Islet precursor cell (in vitro differentiated cells): ENCODE measurements at places on chromosomes 3 and 15.
A peak's percentile ranks its signal among the peaks of the same experiment; 100 is the strongest.

DNA sequence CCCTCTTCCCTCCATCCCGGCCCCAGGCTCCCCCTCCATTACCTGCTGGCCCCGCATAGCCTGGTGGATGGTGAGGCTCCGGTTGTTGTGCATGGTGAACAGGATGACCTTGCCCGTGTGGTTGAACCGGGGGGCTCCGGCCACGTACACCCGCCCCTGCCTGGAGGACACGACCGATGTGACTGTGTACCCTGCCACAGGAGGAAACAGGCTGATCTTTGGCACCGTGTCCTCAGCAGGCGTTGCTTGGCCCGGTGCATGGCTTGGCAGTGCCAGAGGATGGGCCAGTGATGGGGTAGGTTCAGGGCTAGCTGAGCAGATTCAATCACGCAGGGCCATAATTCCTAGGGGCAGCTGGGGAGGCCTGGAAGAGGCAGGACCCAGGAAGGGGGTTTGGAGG lies 58.1 kb downstream of the FEM1B start:
- DNase-seq: no peak

- no peak for DNase-seq
Observed at GRCh38 chr15:56844892-56845291, 73.6 kb upstream of the TCF12 start.

GRCh38 chr3:183085634-183086390 lies 13.5 kb downstream of the MCCC1 start:
- no peak for DNase-seq

DNA sequence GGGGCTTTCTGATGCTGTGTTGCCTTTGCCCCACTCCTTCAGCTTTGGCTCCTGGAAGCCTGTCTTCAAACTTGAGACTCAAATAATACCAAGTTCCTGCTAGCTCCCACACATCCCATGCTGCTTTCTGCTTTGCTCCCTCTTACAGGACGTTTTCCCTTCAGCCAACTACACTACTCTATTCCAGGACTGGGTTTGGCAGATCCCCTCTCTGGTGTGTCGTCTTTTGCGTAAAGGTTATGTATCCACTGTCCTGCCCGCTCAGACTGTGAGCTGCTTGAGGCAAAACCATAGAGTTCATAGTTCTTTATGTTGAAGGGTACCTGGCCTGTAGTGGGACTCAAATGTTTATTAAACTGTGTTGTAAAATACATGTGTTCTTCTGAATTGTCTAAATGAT lies 25.4 kb downstream of the PPP2R3A start:
- DNase-seq: no peak

- no peak for DNase-seq
Observed at GRCh38 chr3:128439226-128439625, 27.5 kb downstream of the DNAJB8 start.

GRCh38 chr3:118943597-118943996 lies 91.0 kb downstream of the IGSF11 start:
- DNase-seq: no peak

DNA sequence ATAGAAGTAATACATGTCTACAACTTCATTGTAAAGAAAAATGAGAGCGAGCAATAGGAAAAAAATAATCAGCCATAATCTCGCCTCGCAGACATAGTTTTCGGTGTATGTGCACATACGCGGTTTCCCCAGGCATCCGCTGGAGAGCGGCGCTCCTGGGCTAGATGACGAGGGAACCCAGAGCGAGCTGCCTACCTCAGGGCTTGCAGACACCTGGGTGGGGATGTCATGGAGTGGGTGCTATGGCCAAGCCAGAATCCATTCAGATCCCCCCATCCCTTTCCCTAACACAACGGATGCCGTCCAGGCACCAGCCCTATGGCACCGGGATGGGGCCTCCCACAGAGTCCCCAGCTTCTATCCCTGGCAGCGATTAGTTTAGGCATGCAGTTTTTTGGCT lies 4.5 kb upstream of the CFAP100 start:
- DNase-seq: no peak

DNA sequence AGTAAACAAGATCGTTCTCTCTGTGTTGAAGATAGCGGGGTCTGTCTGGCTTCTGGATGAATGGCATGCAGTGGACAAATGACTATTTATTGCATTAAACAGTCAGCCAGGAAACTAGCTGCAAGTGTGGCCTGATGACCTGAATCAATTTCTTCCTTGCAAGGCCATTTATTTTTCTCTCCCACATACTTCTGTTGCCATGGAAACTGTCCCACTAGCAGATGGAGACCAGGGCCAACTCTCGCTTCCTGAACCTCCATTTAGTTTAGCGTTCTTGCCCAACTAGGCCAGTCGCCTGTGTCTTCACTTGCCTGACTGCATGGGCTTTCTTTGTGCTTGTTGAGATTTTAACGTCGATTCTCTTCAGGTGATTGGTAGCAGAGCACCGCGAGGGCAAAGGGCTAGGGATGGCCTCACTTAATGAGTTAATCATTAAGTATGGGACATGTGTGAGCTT lies 27.6 kb downstream of the LMCD1 start:
- DNase-seq: no peak

DNA sequence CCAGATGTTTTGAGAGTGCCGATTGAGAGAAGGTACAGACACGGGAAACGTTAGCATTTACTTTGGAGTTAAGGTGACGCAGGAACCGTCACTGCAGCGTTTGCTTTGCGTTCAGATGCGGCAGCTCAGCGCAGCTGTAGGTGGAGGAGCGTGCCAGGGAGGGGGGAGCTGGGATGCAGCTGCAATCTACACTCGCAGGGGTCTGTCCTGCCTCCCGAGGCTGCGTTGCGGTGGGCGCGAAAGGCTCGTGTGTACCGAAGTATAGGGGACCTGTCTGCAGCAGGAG lies 425 bp upstream of the FYTTD1 start:
- DNase-seq: no peak

GRCh38 chr3:63192248-63192647 lies 85.9 kb upstream of the SYNPR start:
- no peak for DNase-seq

GRCh38 chr15:68418611-68419161 lies 13.3 kb downstream of the ITGA11 start:
- DNase-seq: peak; percentile 42

- DNase-seq: peak; percentile 95
Observed at GRCh38 chr15:73633991-73634495, 854 bp upstream of the NPTN start.

DNA sequence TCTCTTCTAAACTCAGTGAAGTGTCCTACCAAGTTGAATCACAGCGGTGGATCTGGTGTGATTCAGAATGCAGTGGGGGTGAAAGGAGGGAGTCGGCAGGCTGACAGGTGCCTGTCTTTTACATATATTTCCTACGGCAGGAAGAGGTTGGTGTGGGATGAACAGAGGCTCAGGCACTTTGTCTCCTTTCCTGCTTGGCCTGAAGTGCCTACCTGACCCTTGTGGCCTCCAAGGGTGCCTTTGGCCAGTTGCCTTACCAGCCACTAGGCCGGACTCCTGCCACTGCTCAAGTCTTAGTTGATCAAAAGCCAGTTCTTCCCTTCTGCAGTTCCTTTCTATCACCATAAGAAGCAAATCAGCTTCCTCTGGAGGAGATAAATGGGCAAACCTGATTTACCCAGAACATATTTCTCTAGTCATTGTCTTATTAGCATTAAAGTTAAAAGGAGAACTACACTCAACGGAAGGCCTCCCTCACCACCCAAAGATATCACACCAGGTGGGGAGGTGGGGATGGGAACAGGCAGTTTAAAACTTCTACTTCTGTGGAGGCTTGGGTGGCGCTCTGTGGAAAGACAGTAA lies 52.1 kb downstream of the CRTC3 start:
- no peak for DNase-seq

GRCh38 chr3:111589303-111590142 lies 5.6 kb downstream of the ZBED2 start:
- DNase-seq: no peak

DNA sequence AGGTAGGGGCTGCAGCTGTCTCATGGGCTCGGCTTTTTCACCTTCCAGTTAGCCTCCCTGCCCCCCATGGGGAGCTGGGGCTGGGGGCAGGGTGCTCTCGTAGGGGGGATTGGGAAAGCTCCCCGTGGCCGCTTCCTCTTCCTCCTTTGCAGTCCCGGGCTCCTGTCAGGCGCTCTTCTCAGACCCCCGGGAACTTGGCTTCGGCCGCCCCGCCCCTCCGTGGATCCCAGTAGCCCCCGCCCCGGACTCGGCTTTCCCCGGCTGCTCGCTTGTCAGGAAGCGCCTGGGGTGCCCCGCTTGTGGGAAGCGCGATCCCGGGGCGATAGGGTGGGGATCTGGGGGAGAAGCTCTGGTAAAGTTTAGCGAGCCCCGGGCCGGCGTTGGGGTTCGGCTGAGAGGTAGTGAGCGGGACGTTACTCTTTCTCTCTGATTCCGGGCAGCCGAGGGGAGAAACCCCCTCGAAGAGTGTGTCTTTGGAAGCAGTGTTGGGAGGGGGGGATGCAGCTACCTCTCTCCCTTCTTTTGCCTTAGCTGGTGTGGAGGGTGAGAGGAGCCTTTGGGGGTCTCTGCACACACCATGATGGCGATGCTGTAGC lies 611 bp downstream of the PIAS1 start:
- DNase-seq: peak; percentile 92

GRCh38 chr15:90351479-90352106 lies 491 bp upstream of the ZNF774 start:
- DNase-seq: no peak

DNA sequence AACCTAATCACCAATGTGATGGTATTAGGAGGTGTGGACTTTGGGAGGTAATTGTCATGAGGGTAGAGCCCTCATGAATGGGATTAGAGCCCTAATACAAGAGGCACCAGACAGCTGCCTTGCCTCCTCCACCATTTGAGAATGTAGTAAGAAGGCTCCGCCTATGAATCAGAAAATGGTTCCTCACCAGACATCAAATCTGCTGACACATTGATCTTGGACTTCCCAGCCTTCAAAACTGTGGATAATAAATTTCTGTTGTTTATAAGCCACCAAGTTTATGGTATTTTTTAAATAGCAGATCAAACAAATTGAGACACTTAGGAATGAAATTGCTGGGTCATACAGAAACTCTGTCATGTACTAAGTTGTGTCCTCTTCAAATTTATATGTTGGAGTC lies 56.8 kb upstream of the COL6A5 start:
- DNase-seq: no peak

GRCh38 chr15:73965758-73966113 lies 26.4 kb downstream of the STOML1 start:
- DNase-seq: peak; percentile 18

- no peak for DNase-seq
Observed at GRCh38 chr15:22850055-22850454, 11.6 kb downstream of the NIPA2 start.

GRCh38 chr15:72192416-72192815 lies 5.2 kb downstream of the GRAMD2A start:
- peak; percentile 3 for DNase-seq

DNA sequence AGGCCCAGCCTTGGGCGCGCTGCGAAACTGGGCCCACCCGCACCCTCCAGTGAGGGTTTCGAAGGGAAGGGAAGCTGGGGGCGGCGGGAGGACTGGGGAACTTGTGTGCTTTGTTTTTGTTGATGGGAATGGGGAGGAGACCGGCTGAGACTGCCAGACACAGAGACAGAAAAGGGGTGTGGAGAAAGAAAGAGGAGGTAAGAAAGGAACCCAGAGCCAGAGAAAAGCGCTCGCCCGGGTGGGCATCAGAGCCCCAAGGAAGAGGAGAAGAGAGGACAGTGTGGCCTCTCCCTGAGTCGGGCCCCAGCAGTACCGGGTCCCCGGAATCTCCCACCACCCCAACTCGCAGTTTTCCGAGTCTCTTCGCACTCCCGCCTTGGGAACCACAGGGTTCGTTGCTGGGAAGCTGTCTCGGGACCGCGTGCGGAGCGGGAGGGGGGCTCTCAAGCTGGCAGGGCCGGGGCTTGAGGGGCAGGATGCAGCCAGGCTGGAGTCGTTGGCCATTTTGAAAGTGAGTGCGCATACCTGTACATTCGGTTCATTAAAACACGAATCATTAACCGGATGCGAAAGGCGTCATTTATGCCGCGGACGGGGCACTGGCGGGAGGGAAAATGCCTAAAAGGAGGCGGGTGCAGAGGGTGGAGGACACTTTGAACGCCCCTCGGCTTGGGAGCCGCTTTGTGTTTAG lies 3.1 kb downstream of the SKOR1 start:
- no peak for DNase-seq

DNA sequence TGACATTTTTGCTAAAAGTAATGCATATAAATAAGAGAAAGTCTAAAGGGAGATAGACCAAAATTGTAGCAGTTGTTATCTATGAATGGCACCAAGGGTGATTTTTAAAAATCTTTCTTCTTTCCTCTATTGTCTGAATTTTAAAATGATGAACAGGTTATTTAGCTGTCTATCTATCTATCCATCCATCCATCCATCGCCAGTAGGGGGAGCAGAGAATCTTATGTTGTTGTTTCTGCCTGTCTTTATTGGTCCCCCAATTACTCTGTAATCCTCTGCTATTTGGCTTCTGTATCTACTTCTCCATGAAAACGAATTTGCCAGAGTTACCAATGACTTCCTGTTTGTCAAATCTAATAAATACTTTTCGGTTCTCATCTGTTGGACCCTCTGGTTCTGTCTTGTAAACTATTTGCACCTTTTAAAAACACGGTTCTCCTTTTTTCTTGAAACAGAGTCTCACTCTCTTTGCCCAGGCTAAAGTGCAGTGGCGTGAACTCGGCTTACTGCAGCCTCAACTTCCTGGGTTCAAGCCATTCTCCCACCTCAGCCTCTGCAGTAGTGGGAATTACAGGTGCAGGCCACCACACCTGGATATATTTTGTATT lies 86.0 kb downstream of the ECT2 start:
- DNase-seq: peak; percentile 59

GRCh38 chr3:107315141-107315540 lies 62.1 kb upstream of the CCDC54 start:
- no peak for DNase-seq

DNA sequence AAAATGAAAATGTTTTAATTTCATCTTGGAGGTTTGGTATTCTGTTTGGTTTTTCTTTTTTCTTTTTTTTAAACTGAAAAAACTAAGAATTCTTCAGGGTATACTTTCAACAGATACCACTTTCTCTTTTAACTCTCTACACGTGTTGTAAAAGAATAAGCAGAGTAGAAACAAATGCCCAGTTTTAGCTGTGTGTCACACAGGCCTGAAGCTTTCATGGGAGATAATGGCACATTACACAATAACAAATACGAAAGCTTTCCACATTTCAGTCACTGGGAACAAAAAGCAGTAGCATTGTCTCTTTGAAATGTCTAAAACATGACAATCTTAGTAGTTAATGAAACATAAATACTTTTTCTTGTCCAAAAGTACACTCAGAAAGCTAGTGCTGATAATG lies 818.5 kb downstream of the TBL1XR1 start:
- DNase-seq: no peak

GRCh38 chr3:31449318-31449717 lies 83.4 kb upstream of the STT3B start:
- DNase-seq: no peak

GRCh38 chr3:24520976-24521419 lies 26.3 kb upstream of the THRB start:
- no peak for DNase-seq
